ENCODE measurements at places on chromosomes 2 and 18.

DNA sequence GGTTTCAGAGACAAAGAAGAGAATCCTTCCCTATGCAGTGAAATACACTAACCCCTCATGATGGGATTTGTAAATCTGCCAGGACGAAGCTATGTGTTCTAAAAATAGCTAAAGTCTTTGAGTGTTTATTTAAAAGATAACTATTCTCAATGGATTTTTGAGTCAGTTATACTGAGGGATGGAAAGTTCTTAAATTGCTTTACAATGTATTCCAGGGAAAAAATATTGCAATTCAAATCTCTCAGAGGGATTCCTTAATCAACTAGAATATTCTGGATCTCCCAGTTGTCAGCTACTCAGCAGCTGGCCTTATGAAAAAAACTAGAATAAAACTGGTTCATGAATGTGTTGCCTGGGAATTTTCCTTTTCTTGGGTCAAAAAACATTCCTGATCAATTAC is 312.4 kb downstream of the PLCL1 start:
- no peak for DNase-seq

DNA sequence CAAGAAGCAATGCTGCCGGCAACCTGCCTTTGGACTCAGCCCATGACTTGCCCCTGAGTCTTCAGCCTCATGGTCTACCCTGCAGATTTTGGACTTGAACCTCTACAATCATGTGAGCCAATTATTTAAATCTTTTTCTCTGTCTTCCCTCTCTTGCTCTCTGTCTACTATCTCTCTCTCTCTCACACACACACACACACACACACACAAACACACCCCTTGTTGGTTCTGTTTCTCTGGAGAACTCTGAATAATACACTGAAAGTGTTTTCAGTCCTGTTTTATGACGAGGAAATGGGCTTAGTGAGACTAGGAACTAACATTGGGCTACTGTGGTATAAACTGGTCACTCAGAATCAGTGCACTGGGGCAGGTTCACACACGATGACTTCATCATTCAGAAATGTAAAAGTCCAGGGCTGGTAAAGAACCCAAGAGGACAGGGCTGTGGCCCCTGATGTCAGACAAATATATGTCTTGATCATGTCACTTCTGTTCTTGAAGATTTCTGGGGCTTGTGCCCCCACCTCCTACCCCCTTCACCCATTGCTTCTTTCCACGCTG is 266.1 kb upstream of the SIX2 start:
- no peak for DNase-seq

- no peak for DNase-seq
Measured at GRCh38 chr2:6605836-6606505, 259.7 kb downstream of the CMPK2 start.

DNA sequence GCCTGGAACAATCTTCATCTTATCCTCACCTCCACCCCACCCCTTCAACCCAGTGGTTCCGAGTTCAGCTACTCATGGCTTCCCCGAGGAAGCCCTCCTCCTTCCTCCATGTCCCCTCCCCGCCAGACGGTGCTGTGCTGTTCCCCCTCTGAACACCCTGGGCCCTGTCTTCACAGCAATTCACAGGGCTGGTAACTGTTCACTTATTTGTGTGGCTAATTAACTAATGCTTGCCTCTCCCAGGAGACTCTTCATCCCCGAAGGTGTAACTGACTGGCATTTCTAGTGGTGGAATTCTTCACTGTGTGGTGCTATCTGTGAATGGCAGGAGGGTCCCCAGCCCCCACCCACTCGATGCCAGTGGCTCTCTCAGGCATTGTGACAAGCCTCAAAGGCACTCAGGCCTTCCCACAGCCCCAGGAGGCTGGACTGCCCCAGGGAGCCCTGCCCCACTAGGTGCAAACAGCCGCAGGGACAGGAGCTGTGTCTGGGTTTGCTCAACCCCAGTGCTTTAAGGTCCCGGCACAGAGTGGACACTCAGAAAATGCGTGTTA is 133.7 kb upstream of the ID2 start:
- no peak for DNase-seq

- no peak for DNase-seq
Measured at GRCh38 chr2:217105733-217106649, 246.1 kb upstream of the TNP1 start.

- no peak for DNase-seq
Measured at GRCh38 chr2:239269916-239270315, 130.9 kb downstream of the HDAC4 start.

DNA sequence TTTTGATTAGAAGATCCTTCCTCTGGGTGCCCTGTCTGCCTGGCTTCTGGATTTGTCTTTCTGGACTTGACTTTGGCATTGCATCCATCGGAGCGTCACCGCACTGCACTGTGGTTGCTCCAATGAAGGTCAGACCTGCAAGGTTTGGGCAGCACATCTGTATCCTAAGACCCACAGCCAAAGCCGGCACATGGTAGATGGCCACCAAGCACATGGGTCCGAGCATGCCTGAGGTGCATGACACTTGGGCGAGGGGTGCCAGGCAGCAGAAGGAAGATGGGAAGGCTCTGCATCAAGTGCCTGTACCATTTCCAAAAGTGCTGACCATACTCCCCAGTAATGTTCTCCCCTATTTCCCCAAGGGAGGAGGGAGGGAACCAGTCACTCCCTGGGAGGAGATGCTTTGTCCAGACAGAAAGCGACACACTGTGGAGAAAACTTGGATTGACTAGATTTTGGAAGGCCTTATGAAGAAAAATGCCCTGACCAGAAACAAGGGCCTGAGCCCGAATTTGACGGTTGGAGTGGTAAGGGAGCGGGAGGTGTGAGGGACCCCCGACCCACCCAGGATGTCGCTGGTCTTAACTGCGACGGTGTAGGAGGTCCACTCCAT is 149.9 kb downstream of the LOXHD1 start:
- no peak for DNase-seq

- DNase-seq, result no peak
Measured at GRCh38 chr2:144183727-144184126, 336.2 kb downstream of the ZEB2 start.

GRCh38 chr2:142992840-142993239 is 115.4 kb downstream of the KYNU start:
- no peak for DNase-seq

DNA sequence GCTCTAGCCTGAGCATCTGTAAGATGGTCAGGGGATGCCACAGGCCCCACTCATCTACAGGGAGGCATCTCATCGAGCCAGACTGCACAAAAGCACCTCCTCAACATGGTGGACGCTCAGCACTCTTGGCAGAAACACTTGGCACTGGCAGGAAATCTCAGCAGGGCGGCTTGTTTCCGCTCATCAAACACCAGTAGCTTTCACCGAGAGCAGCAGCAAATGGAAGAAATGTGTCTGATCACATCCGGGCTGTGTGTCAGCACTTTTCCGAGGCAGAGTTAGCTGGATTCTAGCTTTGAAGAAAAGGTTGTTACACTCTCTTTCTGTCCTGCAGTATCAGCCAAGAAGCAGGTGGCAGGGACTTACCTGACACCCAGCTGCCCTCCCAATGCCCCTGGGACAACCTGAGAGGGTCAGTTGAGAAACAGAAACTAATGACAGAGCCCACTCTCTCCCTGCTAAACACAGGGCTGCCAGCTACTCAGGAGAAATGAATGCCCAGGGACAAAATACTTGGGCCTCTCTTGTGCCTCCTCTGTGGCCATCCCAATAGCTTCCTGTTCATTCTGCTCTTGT is 68.9 kb upstream of the FZD7 start:
- DNase-seq, result no peak

DNA sequence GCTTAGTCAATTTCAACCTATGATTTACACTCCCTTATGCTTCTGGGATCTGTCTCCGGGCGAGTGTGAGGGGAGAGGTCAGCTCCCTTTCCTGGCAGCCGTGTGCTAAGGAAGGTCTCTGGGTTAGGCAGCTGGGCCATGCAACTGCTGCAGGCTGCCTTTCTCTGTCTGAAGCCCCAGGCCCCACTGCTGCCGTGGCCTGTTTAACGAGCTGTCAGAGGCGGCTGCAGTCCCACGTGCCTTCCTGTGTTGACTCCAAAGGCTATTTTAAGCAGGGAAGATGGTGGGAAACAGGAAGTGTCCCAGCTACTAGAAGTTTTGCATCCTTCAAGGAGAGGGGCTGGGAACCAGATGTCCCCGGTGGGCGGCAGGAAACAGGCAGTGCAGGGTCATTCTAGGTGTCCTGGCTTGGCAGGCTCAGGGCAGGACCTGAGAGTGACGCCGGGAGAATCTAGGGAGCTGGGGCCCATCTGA is 186.4 kb downstream of the TNS1 start:
- no peak for DNase-seq

DNA sequence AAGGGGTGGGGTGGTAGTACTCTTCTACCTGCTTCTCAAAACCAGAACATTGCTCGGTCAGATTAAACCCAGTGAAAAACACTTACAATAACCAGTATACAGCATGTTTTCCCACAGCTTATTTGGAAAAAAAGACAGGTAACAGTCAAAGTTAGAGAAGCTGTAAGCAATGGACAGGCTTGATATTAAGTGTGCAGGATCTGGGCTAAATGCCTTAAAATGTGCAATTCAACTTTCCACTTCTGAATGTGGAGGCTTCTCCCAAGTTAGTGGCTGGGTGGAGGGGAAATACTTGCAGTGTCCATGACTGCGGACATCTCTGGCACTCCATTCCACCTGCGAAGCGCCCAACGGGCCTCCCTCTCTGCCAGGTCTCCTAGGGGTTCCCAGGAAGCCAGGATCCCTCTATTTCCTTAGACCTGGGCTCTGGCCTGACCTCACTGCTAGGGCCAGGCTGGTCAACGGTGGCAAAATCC is 5.3 kb downstream of the ZEB2 start:
- no peak for DNase-seq

DNA sequence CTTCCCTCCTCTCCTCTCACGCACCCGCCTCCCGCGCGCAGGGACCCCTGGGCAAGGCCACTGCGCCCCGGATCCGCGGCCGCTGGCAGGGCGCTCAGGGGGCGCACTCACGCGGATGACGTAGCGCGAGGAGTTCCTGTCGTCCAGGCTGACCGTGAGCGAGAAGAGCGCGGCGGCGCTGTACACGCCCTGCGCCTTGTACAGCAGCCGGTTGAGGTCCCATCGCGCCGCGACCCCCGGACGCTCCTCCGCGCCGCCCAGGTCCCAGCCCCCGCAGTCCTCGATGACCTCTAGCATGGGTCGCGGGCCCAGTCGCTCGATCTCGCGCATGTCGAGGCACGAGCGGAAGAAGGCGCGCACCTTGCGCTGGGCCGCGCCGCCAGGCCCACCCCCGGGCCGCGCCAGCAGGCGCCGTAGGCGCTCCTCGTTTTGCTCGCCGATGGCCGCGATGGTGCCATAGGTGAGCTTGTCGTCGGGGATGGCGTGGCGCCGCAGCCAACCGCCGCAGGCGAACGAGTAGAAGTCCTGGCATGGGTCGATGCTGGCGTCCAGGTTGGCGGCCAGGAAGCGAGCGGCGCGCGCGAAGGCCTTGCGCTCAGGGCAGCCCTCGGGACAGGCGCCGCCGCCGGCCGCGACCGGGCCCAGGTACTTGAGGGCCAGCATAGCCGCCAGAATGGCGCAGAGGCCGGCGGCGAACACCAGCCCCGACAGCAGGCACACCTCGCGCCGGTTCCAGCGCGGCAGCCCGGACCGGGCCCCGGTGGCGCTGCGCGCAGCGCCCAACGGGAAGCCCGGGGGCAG is 1.7 kb downstream of the ECEL1 start:
- DNase-seq, result no peak

DNA sequence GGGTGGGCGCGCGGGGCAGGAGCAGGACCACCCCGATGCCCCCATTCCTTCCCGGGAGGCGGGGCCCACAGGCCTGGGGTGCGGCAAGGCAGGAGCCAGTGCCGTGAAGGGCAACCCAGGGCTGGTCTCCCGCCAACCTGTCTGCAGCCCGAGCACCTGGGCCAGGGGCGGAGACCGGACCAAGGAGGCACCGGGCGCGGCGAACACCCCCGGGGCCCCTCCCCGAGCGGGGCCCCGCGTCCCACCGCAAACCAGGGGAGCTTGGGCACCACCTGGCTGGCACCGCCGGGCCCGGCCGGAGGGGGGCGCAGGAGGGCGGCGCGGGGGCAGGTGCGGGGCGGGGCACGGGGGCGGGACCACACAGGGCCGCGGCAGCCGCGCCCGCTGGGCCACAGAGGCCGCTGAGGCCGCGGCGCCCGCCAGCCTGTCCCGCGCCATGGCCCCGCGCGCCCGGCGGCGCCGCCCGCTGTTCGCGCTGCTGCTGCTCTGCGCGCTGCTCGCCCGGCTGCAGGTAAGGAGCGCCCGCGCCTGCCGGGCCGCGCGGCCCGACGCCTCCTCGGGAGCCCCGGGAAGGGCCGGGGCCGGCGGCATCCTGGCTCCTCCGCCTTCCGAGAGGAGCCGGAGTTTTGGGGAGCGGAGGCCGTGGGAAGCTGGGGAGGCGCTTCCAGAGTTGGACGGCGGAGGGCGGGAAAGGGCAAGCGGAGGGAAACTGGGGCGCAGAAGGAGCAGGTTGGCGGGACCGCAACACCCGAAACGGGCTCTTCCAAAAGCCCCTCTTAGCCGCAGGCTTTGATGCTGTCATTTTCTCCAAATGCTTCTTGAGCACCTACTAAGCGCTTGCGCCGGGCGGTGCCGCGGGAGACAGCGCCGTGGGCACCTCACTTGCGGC is at the start of gene TNFRSF11A:
Gene TNFRSF11A (plus strand): TSS at position 394 of the 889 bp plus-strand sequence. CDS start 43 bp downstream, at position 437.
- no peak for DNase-seq

DNA sequence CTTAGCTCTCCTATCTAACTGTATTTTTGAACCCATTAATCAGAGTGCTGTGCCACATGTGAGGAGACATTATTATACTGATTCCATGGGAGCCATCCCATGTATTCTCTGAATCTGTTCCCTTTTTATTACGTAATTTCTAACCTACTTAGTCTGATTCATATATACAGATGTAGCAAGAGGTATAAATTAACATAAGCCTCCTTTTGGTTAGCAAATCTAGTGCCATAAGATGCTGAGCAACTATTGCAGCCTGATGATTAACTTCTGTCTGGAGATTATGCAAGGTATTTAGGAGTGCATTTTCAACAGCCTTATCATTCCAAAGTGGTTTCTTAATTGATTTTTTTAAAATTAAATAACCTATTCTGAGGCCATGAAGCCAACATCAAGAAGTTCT is 114.1 kb upstream of the MSH2 start:
- DNase-seq, result no peak

DNA sequence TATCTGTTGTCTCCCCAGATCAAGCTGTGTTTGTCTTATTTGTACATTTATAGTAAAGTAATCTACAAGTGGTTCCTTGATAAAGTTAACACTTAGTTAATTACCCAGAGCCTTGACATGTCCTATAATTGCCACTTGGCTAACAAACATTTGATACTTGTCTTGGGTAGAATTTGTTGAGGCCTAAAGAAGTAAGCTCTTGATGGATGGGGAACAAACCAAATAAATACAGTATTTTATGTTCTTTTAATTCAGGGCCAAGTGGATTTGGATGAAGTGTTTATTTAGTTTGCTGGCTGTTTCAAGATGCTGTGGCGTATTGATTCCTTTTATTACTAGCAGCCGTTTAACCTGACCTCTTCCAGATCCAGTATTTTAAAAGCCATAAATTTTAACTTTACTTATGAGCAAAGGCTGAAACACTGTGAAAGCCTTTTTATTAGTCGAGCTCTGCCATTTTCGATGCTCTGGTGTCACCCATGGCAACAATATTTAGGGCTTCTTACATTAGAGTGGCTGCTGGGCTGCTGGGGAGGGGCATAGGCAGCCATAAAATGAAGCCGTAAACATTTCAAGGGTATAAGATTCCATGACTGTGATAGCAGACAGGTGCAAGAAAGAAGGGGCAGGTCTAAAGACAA is 401.6 kb upstream of the NRP2 start:
- no peak for DNase-seq

- DNase-seq, result no peak
Measured at GRCh38 chr2:239544143-239544917, 143.5 kb upstream of the HDAC4 start.

- no peak for DNase-seq
Measured at GRCh38 chr2:23788100-23788499, 138.8 kb downstream of the ATAD2B start.

Measured in cortex of kidney (tissue), 1 donor.